Caco-2 (cell line): ENCODE measurements at places on chromosomes 6 and 20.

- DNase-seq = no peak
Observed at GRCh38 chr20:58555078-58555765, 40.0 kb upstream of the APCDD1L start.

DNA sequence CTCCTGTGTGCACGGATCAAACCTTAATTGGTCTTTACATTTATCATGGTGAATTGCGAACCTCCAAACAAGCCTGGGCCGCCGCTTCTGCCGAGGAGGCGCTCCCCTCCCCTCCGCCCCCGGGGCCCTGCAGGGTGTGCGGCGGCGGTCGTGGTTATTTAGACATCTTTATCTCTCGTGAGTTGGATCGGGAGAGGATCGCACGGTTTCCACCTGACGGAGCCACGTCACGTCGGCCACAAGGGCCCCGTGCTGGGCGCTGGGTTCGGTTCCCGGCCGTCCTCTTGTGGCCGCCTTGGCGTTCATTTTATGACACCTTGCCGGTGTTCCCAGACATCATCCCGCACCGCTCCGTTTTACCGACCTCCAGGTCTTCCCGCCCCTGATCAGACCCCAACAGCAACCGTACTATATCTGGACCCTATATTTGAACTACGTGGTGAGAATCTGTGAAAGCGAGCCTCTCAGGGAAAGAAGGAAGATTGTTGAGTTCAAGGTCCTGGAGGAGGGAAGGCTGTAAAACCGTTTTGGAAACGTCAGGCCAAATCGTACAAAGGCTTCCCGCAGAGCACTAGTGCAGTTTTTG, 1.3 kb upstream of the CNR1 start:
- no peak for DNase-seq

GRCh38 chr6:31609519-31610406, 5.3 kb upstream of the AIF1 start:
- no peak for DNase-seq

GRCh38 chr6:51466427-51466826, 621.0 kb downstream of the PKHD1 start:
- no peak for DNase-seq

- DNase-seq = no peak
Observed at GRCh38 chr6:39657355-39658135, 67.7 kb downstream of the KIF6 start.

GRCh38 chr6:6515691-6516607, 72.6 kb upstream of the LY86 start:
- no peak for DNase-seq

GRCh38 chr6:134477991-134478635, 160.2 kb upstream of the SGK1 start:
- DNase-seq = no peak

- DNase-seq = no peak
Observed at GRCh38 chr20:50309764-50310672, 119.4 kb downstream of the CEBPB start.

- DNase-seq = no peak
Observed at GRCh38 chr6:144462058-144462457, 176.9 kb downstream of the UTRN start.

- no peak for DNase-seq
Observed at GRCh38 chr20:37295001-37295400, 5.5 kb downstream of the MANBAL start.

GRCh38 chr6:90365565-90366219, 69.0 kb upstream of the BACH2 start:
- no peak for DNase-seq

GRCh38 chr6:69796073-69796641, 653 bp downstream of the LMBRD1 start:
- DNase-seq = peak; percentile 72

- DNase-seq = no peak
Observed at GRCh38 chr6:69220375-69220774, 576.4 kb downstream of the LMBRD1 start.

DNA sequence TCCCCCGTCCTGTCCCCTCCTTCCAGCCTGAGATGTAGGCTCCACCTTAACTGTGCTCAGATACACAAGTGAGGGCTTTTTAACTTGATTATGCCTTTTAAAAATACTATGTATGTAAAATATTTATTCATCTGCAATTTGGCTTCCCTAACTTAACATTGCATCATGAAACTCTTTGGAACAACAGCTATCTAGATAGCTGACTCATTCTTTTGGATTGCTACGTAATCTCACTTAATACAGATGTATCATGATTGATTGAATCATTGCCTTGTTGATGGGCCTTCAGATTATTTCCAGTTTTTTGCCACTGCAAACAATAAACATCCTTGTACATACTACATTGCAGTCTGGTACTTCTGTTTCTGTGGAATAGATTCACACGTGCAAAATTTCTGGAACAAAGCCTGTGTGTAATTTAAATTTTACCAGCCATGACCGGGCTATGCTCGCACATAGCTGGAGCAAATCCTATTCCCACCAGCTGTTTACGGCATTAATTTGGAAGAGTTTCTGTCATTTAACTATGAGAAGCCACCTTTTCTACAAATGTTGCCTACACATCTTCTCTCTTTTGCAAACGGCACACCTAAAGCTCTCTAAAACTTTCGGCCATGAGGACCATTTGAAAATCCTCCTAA, 6.5 kb downstream of the PRND start:
- no peak for DNase-seq
